GM23248 (cell line): ENCODE measurements at places on chromosomes 2 and 18. TPM values are rescaled to one million over a fixed set of nuclear protein-coding genes. Genes with fewer than 3 reads are reported as not detected.

The FARSB gene
- 40.3 and 42.5 TPM in 2 replicates for polyA plus RNA-seq

- peak overlapping the region; percentile 92 for H3K4me3 ChIP-seq
- peaks cover 18% of the 10 kb centered on the region for H3K36me3 ChIP-seq
- peaks cover 31% of the 10 kb centered on the region for H3K4me1 ChIP-seq
Measured at GRCh38 chr2:149586898-149587219, 716 bp downstream of the MMADHC start.

GRCh38 chr2:240736281-240737250, 44.9 kb downstream of the AQP12A start:
- no peak for DNase-seq
- no peaks in the 10 kb centered on the region for H3K4me1 ChIP-seq
- no peaks in the 10 kb centered on the region for H3K36me3 ChIP-seq
- no peak overlapping the region for H3K4me3 ChIP-seq
- H3K27me3 ChIP-seq = peaks cover 3% of the 10 kb centered on the region; the same call in 1 of the 2 replicates

GRCh38 chr2:70939839-70940580, 4.3 kb downstream of the ATP6V1B1 start:
- no peak overlapping the region for H3K27ac ChIP-seq
- H3K4me3 ChIP-seq = no peak overlapping the region
- H3K4me1 ChIP-seq = no peaks in the 10 kb centered on the region
- no peak for DNase-seq
- no peaks in the 10 kb centered on the region for H3K27me3 ChIP-seq

DNA sequence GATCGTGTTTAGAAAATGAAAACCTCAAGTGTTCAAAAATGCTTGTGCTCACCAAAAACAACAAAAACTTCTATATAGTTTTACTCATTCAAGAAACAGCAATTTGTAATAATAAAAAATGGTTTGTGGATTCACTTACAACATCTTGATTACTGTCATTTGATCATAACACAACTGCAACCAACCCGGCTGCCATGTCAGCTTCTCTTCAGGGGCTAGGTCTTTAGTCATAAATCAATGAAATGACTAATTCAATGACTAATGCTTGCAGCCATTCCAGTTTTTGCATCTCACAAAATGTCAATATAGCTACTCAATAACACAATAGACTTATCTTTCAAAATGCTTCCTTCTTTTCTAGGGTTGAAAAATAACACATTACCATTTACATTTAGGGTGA, 128.0 kb downstream of the OLA1 start:
- H3K36me3 ChIP-seq = no peaks in the 10 kb centered on the region
- H3K4me3 ChIP-seq = no peak overlapping the region
- H3K27me3 ChIP-seq = no peaks in the 10 kb centered on the region
- H3K4me1 ChIP-seq = peaks cover 40% of the 10 kb centered on the region

The CHRNG gene
- not detected in 2 replicates for polyA plus RNA-seq

GRCh38 chr2:230901006-230901405, 24.0 kb downstream of the GPR55 start:
- H3K27ac ChIP-seq = no peak overlapping the region
- peaks cover 37% of the 10 kb centered on the region for H3K27me3 ChIP-seq
- no peaks in the 10 kb centered on the region for H3K36me3 ChIP-seq
- no peak overlapping the region for H3K4me3 ChIP-seq

The LDLRAD4 gene
- polyA plus RNA-seq = not detected in 2 replicates

DNA sequence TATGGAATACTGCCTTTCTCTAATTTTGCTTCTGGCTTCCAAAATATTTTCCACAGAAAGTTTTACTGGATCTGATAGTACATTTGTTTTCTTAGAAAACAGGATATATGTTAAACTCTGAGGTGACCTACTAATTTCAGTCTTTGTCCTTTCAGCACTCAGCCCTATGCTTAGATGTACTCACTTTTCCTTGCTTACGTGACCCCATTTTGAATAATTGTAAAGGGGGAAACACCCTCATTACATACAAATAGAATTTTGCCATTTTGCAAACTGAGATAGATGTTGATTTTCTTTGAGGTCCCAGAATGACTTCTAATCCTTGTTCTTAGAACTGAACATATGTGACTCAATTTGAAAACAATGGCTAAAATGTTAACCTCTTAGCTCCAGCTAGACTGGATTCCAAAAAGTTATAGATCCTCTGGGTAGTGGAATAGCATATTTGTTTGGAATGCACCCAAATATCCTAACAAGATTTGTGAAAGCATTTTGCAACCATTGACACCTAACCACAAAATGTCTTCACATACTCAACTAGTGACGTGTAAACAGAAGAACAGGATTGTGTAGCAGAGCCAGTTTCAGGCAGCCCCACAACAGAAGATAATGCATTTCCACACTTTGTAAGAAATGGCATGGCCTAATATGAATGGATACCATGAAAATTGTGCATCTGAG, 44.8 kb upstream of the EHBP1 start:
- H3K4me3 ChIP-seq = peak overlapping the region; percentile 5; the same call in 1 of the 2 replicates
- no peaks in the 10 kb centered on the region for H3K36me3 ChIP-seq
- DNase-seq = peak; percentile 88
- peaks cover 67% of the 10 kb centered on the region for H3K4me1 ChIP-seq

GRCh38 chr18:9719421-9719981, 11.4 kb downstream of the RAB31 start:
- H3K27ac ChIP-seq = peak overlapping the region; percentile 82
- H3K4me3 ChIP-seq = peak overlapping the region; percentile 63
- no peaks in the 10 kb centered on the region for H3K27me3 ChIP-seq

The GPC1 gene
- 66.4 and 71.6 TPM in 2 replicates for polyA plus RNA-seq

DNA sequence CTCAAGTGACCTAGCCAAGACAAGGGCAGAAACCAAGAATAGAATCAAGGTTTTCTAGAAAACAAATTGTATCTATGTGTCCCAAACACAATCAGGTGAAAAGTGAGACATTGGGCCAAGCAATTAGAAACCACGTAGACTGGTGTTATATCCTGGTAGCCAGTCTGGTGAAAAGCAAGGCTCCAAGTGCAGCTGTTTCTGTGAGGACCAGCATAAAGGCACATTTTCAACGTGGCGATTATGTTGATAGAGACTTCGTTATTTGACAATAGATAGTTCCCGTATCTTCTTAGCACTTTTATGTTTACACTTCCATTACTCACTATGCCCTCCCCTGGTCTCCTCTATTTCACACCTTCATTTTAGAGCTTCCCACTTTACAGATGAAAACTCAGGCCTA, 103.2 kb upstream of the ZFP36L2 start:
- peaks cover 18% of the 10 kb centered on the region for H3K4me1 ChIP-seq
- H3K27me3 ChIP-seq = no peaks in the 10 kb centered on the region
- H3K36me3 ChIP-seq = no peaks in the 10 kb centered on the region

DNA sequence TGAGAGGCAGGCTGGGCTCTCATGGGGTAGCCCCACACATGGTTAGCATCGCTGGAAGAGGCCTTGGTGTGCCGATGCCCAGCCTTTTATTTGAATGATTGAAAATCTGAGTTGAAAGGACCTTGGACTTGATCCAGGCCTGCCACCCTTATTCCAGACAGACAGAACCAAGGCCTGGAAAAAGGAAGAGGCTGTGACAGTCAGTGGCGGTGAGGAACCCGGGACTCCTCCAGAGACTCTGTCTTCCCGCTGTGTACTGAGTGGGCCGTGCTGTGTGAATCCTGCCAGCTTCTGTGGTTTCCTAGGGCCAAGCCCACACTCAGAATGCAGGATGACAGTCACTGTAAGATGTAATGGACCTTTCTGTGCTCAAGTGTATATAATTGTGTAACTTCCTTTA, 218.5 kb downstream of the LDLRAD4 start:
- H3K36me3 ChIP-seq = no peaks in the 10 kb centered on the region
- no peak overlapping the region for H3K27ac ChIP-seq
- no peak overlapping the region for H3K4me3 ChIP-seq
- 0 out of 2 replicates have a peak, but pooled peaks cover 4% of the 10 kb centered on the region for H3K27me3 ChIP-seq

DNA sequence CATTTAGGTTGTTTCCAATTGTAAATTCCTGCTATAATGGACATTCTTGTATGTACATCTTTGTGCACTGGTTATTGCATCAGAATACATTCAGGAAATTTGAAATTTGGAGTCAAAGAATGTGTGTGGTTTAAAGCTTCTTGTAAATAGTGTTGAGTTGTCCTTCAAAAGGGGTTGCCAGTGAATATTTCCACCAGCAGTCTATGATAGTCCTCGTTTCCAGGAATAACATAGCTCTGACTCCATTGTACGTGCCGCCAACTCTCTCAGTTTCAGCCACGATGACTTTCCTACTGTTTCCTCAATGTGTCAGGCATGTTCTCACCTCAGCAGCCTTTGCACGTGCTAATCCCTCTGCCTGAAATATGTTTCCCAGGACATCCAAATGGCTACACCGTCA, 10.9 kb upstream of the HS6ST1 start:
- 0 out of 2 replicates have a peak, but pooled peaks cover 6% of the 10 kb centered on the region for H3K4me1 ChIP-seq
- no peak overlapping the region for H3K4me3 ChIP-seq
- H3K27ac ChIP-seq = peak overlapping the region; percentile 42; the same call in 1 of the 2 replicates
- no peaks in the 10 kb centered on the region for H3K36me3 ChIP-seq
- DNase-seq = peak; percentile 72

- no peaks in the 10 kb centered on the region for H3K36me3 ChIP-seq
- H3K4me3 ChIP-seq = no peak overlapping the region
- DNase-seq = no peak
- peaks cover under 1% of the 10 kb centered on the region; the same call in 1 of the 2 replicates for H3K4me1 ChIP-seq
- no peak overlapping the region for H3K27ac ChIP-seq
Measured at GRCh38 chr2:168797286-168797655, 5.2 kb upstream of the NOSTRIN start.

The MYOM1 gene
- polyA plus RNA-seq = 0.42 and 0.64 TPM in 2 replicates

The PLGLB1 gene
- polyA plus RNA-seq = 0.46 and 1.4 TPM in 2 replicates

DNA sequence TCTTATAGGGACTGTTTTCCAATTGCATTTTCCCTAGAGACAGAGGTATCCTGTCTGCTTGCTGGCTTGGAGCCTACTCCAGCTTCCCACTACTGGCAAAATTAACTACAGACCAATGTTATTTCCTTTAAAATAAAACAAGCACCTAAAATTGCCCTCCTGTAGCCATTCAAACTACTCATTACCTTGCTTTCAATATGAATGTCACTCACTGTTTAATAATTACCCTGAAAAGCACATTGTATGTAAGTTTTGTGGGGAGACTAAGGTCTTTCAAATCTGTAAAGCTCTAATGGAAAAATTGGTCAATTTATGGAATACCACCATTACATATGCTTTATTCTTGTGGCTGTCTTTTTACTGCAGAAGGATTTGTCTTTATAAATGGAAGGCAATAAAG, 87.3 kb downstream of the DOCK10 start:
- DNase-seq = no peak
- H3K36me3 ChIP-seq = no peaks in the 10 kb centered on the region
- H3K4me1 ChIP-seq = peaks cover 28% of the 10 kb centered on the region
- no peaks in the 10 kb centered on the region for H3K27me3 ChIP-seq
- no peak overlapping the region for H3K27ac ChIP-seq

The PROM2 gene
- 0.25 TPM in 1 of 2 replicates, not detected in the other for polyA plus RNA-seq

DNA sequence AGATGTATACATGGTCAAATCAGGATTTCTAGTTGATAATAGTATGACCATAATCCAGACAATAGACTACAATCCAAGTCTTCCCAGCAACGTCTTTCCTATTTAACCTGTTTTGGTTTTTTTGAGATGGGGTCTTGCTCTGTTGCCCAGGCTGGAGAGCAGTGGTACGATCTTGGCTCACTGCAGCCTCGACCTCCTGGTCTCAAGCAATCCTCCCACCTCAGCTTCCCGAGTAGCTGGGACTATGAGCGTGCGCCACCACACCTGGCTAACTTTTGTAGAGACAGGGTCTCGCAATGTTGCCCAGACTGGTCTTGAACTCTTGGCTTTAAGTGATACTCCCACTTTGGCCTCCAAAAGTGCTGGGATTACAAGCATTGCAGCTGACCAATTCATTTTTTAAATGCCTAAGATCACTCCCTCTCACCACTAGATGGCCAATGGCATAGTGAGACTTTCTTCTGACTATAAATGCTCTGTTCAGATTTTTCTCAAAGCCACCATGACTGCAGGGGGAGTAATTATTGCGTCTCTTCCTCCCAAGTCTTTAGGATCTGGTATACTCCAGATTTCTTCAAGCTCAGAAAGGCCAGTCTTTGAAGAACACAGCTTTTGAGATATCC, 47.6 kb downstream of the HNRNPLL start:
- DNase-seq = peak; percentile 54
- peaks cover 5% of the 10 kb centered on the region; the same call in 1 of the 2 replicates for H3K36me3 ChIP-seq
- no peaks in the 10 kb centered on the region for H3K4me1 ChIP-seq
- no peak overlapping the region for H3K27ac ChIP-seq

The CPS1 gene
- 1.8 and 2.1 TPM in 2 replicates for polyA plus RNA-seq

The ALK gene
- 0.05 TPM in 1 of 2 replicates, not detected in the other for polyA plus RNA-seq

GRCh38 chr2:223724861-223725260, 112.5 kb downstream of the AP1S3 start:
- no peaks in the 10 kb centered on the region for H3K36me3 ChIP-seq
- H3K4me1 ChIP-seq = peaks cover 21% of the 10 kb centered on the region
- peak; percentile 13 for DNase-seq

The CD207 gene
- not detected in 2 replicates for polyA plus RNA-seq

The FSIP2 gene
- polyA plus RNA-seq = not detected in 2 replicates

- DNase-seq = peak; percentile 16
- H3K4me3 ChIP-seq = peak overlapping the region; percentile 50
- no peak overlapping the region for H3K27ac ChIP-seq
Measured at GRCh38 chr18:58861353-58861752, 3.3 kb upstream of the ZNF532 start.

- no peaks in the 10 kb centered on the region for H3K4me1 ChIP-seq
- H3K36me3 ChIP-seq = no peaks in the 10 kb centered on the region
- no peak overlapping the region for H3K4me3 ChIP-seq
- no peak overlapping the region for H3K27ac ChIP-seq
- DNase-seq = no peak
Measured at GRCh38 chr2:230643576-230644291, 68.9 kb upstream of the CAB39 start.

- no peaks in the 10 kb centered on the region for H3K36me3 ChIP-seq
- H3K27ac ChIP-seq = no peak overlapping the region
- peaks cover 7% of the 10 kb centered on the region; the same call in 1 of the 2 replicates for H3K4me1 ChIP-seq
- H3K27me3 ChIP-seq = no peaks in the 10 kb centered on the region
- peak overlapping the region; percentile 53 for H3K4me3 ChIP-seq
- DNase-seq = peak; percentile 72
Measured at GRCh38 chr2:43100883-43101662, 125.3 kb downstream of the ZFP36L2 start.

The TMSB10 gene
- polyA plus RNA-seq = 6,241 and 6,275 TPM in 2 replicates

DNA sequence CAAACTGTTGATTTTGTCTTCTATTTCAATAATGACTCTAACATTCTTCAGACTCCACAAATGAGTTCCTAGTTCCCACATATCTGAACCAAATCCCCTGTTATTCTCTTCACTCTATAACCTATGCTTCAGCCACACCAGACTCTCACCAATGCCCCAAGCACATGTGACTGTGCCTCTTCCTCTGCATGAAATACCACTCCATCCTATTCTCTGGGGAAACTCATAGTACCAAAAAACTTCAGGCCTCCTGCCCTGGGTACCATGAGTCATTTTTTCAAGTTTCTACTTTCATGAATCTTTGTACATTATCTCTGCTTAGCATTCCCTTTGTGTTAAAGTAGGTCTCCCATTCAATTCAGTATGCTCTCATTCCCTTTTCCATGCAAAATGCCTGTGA, 353.2 kb downstream of the ZEB2 start:
- H3K27me3 ChIP-seq = no peaks in the 10 kb centered on the region
- H3K4me1 ChIP-seq = no peaks in the 10 kb centered on the region
- no peaks in the 10 kb centered on the region for H3K36me3 ChIP-seq
- no peak overlapping the region for H3K27ac ChIP-seq
- no peak for DNase-seq

GRCh38 chr2:204268971-204269370, 276.3 kb upstream of the PARD3B start:
- peaks cover 10% of the 10 kb centered on the region; the same call in 1 of the 2 replicates for H3K27me3 ChIP-seq
- DNase-seq = no peak
- H3K36me3 ChIP-seq = no peaks in the 10 kb centered on the region
- H3K4me3 ChIP-seq = no peak overlapping the region

- no peak for DNase-seq
- no peaks in the 10 kb centered on the region for H3K36me3 ChIP-seq
- H3K27ac ChIP-seq = no peak overlapping the region
- H3K27me3 ChIP-seq = no peaks in the 10 kb centered on the region
- H3K4me1 ChIP-seq = no peaks in the 10 kb centered on the region
Measured at GRCh38 chr2:123546353-123546752, 478.7 kb upstream of the CNTNAP5 start.

GRCh38 chr2:162075689-162076132, 1.7 kb upstream of the DPP4 start:
- DNase-seq = peak; percentile 87
- H3K4me3 ChIP-seq = no peak overlapping the region
- H3K27me3 ChIP-seq = no peaks in the 10 kb centered on the region
